Urinary bladder (tissue), 4 donors: ENCODE measurements at places on chromosomes 2 and 18. TPM values are rescaled to one million over a fixed set of nuclear protein-coding genes. Genes with fewer than 3 reads are reported as not detected.

Gene LNPK
- total RNA-seq: 93.1 TPM

Gene CGREF1
- total RNA-seq: 4.1 TPM

Gene ESPNL
- 3.5 TPM for total RNA-seq

Gene ZFP36L2
- 54.8 TPM for total RNA-seq

Gene ITPRID2
- 166 TPM for total RNA-seq

Gene PSMA8
- total RNA-seq: not detected

Gene RAPGEF4
- total RNA-seq: 22.9 TPM

Gene SLC5A6
- 8.2 TPM for total RNA-seq

Gene ERCC3
- total RNA-seq: 36.0 TPM

Gene CFC1
- not detected for total RNA-seq

Gene TTC39C
- 29.9 TPM for total RNA-seq

Gene CD8A
- total RNA-seq: not detected

Gene EGR4
- not detected for total RNA-seq

Gene PSMD1
- total RNA-seq: 81.7 TPM

Gene COL4A3
- 0.74 TPM for total RNA-seq

Gene DTYMK
- 12.7 TPM for total RNA-seq

Gene GPR17
- total RNA-seq: 0.11 TPM

Gene CDCA7
- 10.1 TPM for total RNA-seq

Gene DSC3
- 9.4 TPM for total RNA-seq

Gene MPP4
- total RNA-seq: 0.69 TPM

Gene SMCHD1
- total RNA-seq: 349 TPM

Gene TEKT4
- total RNA-seq: not detected

Gene DSC2
- 7.1 TPM for total RNA-seq

Gene TOGARAM2
- 0.48 TPM for total RNA-seq

Gene CCDC93
- 31.0 TPM for total RNA-seq

Gene C2orf81
- total RNA-seq: 0.74 TPM

Gene SFTPB
- total RNA-seq: not detected

Gene PAX8
- 0.26 TPM for total RNA-seq

Gene SOWAHC
- total RNA-seq: 28.2 TPM

Gene SRD5A2
- total RNA-seq: 16.2 TPM

Gene NT5DC4
- total RNA-seq: not detected

Gene PRSS56
- not detected for total RNA-seq

Gene ALK
- 1.0 TPM for total RNA-seq

Gene SLC4A5
- total RNA-seq: 3.8 TPM
